ENCODE measurements at places on chromosomes 6 and 20. TPM values are rescaled to one million over a fixed set of nuclear protein-coding genes. Genes with fewer than 3 reads are reported as not detected.

Gene MKKS
- 7.6 TPM for total RNA-seq

Gene ABT1
- total RNA-seq, result 10.8 TPM

Gene THEMIS
- not detected for total RNA-seq

Gene EPPIN
- not detected for total RNA-seq

Gene PNLDC1
- 0.65 TPM for total RNA-seq

Gene TOX2
- not detected for total RNA-seq

Gene SEMG1
- total RNA-seq, result not detected

Gene PCK1
- total RNA-seq, result not detected

Gene DLK2
- total RNA-seq, result not detected

Gene RAET1G
- total RNA-seq, result 9.4 TPM

Gene FAXC
- total RNA-seq, result 1.1 TPM

Gene BPIFA1
- not detected for total RNA-seq

Gene WFDC5
- not detected for total RNA-seq

Measured in articular chondrocyte of knee joint (primary cell).